Ovary (tissue), 10 donors: ENCODE measurements at places on chromosomes 6 and 20. TPM values are rescaled to one million over a fixed set of nuclear protein-coding genes. Genes with fewer than 3 reads are reported as not detected.

DNA sequence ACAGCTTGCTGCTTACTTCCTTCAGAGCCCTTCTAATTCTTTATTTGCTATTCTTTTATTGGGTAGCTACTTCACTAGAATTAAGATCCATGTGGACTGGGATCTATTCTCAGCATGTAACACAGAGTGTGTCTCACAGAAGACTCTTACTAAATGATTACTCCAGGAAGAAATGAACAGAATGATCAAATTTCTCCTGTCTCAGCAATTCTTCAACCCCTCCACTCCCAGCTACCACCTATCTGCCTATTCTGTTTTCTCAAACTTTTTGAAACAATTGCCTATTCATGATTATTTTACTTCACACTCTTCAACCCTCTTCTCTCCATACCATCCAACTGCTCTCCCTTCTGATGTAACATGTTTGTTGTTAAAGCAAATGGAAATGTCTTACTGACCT lies 132.6 kb downstream of the BTBD9 start:
- no peak for DNase-seq

GRCh38 chr6:87393026-87393622 lies 14.6 kb upstream of the CFAP206 start:
- DNase-seq: no peak

Gene IL17F
- total RNA-seq: not detected

DNA sequence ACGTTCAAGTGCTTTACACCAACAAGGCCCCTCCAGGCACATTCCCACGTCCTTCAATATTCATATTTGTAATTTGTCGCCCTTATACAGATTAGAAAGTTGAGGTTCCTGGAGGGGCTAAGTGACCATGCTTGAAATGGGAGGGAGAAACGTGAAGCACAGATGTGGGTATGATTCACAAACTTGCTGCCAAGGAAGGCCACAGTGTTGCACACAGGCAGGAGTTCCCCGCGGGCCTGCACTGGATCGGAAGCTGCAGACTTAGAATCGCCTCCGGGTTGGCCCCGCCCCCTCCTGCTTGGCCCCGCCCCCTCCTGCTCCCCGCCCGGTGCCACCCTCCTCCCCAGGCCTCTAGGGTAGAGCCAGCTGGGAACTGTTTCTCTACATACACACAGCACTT lies 58.2 kb upstream of the QKI start:
- DNase-seq: no peak

DNA sequence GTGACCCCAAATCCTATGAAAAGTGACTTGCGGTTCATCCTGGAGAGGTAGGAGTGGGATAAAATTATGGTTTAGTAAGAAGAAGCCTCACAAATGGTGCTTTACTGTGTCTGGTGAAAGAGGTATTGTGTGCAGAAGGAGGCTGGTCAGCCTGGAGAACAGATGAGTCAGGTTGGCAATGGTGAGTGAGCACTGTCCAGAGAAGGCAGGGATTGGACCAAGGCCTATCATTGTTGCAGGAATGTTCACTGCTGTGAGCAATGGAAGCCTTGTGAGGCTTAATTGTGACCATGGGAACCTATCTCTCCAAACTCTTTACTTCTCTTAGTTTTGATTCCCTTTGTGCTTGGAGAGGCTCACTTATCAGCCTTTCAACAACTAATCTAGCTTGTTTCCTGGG lies 89.0 kb upstream of the KCNK16 start:
- DNase-seq: no peak

Gene DDX43
- total RNA-seq: 1.1 TPM

Gene ME1
- total RNA-seq: 16.4 TPM

GRCh38 chr6:60952500-60952899 lies 1333.5 kb downstream of the KHDRBS2 start:
- DNase-seq: no peak

GRCh38 chr20:37299718-37300528 lies 10.5 kb downstream of the MANBAL start:
- DNase-seq: no peak

GRCh38 chr6:13913226-13914001 lies 11.3 kb upstream of the RNF182 start:
- DNase-seq: no peak

DNA sequence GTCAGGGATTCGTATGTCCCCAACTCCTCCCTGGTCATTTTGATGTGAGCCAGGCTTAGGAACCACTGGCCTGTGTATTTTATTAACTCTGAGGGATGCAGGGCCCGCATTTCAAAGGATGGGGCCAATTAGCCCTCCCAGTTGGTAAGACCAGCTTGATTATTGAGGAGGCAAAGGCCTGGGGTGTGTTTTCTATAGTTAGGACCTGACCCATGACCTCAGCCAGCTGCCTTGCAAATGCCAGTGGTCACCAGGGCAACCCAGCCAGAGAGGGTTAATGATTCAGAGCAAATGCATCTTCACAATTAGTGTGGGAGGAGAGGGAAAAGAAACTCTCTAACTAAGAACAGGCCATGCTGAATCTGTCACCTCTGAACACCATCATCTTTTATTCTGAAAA lies 835.4 kb downstream of the MAFB start:
- DNase-seq: no peak

Gene MLN
- total RNA-seq: not detected

Gene AGER
- 12.8 TPM for total RNA-seq

DNA sequence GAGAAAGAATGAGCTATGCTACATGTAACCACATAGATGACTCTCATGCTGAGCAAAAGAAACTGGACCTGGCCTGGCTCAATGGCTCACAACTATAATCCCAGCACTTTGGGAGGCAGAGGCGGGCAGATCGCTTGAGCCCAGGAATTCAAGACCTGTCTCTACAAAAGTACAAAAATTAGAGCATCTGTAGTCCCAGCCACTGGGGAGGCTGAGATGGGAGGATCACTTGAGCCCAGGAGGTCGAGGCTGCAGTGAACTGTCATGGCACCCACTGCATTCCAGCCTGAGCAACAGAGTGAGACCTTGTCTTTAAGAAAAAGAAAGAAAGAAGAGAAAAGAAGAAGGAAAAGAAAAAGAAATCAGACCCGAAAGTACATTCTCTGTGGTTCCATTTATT lies 41.7 kb downstream of the NCR2 start:
- DNase-seq: no peak

DNA sequence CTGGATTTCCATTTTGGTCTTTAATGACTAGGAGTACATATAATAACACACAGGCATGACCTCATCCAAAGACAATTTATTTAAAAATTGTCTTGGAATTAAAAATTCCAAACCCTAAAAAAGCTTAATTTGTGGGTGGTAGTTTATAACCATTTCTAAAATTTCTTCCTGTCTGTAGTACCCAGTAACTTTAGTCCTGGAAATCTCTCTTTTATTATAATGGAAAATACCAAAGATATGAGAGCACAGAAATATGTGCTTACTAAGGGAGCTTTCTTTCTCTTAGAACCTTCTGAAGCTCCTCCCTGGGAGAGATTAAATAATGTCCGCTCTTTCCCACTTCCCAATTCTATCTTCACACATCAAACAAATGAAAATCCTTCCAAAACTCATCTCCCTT lies 70.5 kb upstream of the PRL start:
- DNase-seq: no peak

GRCh38 chr20:57088436-57088835 lies 178.0 kb downstream of the BMP7 start:
- no peak for DNase-seq

- DNase-seq: no peak
These were observed 10.3 kb upstream of the PRSS16 start for GRCh38 chr6:27237089-27237803.

DNA sequence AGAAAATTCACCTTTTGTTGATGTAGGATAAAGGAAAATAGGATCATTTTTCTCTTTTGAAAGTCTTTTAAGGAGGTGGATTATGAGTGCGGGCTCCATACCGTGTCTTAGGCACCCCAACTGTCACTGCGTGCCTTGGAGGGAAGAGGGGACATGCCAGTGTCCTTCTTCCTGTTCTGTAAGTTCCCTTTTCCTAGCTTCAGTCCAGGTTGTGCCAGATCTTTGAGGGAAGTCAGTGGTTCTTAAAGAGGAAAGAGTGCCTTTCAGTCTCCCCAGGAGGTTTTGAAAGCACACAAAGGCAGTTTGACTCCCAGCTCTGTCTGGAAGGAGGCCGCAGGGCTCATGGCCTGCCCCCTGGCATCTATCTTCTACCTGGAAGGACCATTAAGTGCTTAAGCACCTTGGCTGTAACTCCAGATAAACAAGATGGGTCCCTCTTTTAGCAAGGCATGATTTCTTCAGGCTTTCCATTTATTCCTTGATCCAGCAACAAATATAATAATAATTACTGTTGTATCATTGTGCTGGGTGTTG lies 13.0 kb downstream of the EFCAB8 start:
- DNase-seq: no peak

Gene TRIM31
- total RNA-seq: not detected

Gene OPN5
- not detected for total RNA-seq

Gene C6orf52
- not detected for total RNA-seq

DNA sequence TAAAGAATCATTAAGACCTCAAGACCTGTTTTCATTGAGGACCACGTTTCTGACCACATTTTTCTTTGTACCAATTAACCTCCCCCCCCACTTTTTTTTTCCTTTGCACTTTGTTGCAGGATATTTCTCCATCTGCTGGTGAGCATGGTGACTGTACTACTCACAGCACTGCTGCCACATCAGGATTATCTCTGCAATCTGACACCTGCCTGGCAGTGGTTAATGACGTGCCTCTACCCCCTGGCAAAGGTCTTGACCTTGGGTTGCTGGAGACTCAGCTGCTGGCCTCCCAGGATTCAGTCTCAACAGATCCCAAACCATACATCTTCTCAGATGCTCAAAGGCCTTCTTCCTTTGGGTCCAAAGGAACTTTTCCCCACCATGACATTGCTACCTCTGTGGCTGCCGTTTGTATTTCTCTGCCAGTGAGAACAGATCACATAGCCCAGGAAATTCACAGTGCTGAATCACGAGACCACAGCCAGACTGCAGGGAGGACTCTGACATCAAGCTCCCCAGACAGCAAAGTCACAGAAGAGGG lies 46.6 kb upstream of the EDN3 start:
- no peak for DNase-seq

DNA sequence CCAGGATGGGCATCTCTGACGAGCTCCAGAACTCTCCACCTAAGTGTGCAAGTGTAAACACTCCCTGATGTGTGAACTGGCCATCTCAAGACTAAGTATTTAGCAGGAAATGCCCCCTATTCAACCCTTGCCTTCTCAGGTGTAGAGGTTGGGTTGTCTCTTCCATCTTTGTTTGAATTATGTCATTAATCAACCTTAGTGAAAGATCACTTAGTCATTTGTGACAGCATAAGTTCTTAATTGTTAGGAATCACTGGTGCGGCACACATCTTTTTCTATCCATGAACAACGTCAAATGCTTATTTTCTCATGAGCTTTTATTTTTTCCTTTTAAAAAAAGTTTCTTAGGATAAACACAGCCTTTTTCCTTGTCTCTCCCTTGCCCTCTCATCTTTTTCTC lies 151.6 kb downstream of the ESR1 start:
- no peak for DNase-seq

Gene RCAN2
- 22.3 TPM for total RNA-seq

DNA sequence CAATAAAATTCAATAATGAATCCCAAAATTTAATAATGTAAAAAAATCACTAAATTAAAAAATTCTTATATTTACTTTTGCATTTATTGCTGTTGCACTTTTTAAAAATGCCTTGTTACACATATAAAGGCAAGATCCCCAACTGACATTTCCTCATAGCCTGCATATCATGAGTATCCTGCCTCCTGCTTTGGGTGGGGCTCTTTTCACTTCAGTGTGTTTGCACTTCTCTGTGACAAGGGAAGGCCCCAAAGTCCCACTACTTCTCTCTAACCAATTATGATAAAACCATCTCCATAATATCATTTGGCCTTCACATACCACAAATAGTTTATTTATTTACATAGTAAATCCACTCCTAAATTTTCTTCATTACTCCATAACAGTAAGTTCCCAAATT lies 446.1 kb upstream of the MARCKS start:
- DNase-seq: no peak

Gene NNAT
- 0.69 TPM for total RNA-seq

GRCh38 chr20:8990770-8991169 lies 78.1 kb upstream of the PLCB4 start:
- no peak for DNase-seq

Gene FOXS1
- 1.1 TPM for total RNA-seq

Gene STK4
- 17.4 TPM for total RNA-seq

- DNase-seq: no peak
These were observed 206.9 kb downstream of the NKAIN2 start for GRCh38 chr6:124010574-124010973.

GRCh38 chr6:36618366-36619355 lies 24.5 kb downstream of the SRSF3 start:
- DNase-seq: peak; percentile 5

Gene SIRPB1
- total RNA-seq: 5.1 TPM

Gene UBE2C
- total RNA-seq: 1.9 TPM
